ENCODE measurements at places on chromosomes 13 and 19. TPM values are rescaled to one million over a fixed set of nuclear protein-coding genes. Genes with fewer than 3 reads are reported as not detected.

ZNF90 gene
- total RNA-seq, result 5.4 TPM

PLA2G4C gene
- total RNA-seq, result 7.1 TPM

ANO8 gene
- 10.3 TPM for total RNA-seq

BSG gene
- total RNA-seq, result 231 TPM

- no peak for DNase-seq
- H3K27me3 ChIP-seq, result no peaks in the 10 kb centered on the region
- H3K4me1 ChIP-seq, result peaks cover 74% of the 10 kb centered on the region
- no peak overlapping the region for H3K4me3 ChIP-seq
- no peaks in the 10 kb centered on the region for H3K36me3 ChIP-seq
Measured at GRCh38 chr19:46373491-46374359, 26.8 kb downstream of the PPP5C start.

DNA sequence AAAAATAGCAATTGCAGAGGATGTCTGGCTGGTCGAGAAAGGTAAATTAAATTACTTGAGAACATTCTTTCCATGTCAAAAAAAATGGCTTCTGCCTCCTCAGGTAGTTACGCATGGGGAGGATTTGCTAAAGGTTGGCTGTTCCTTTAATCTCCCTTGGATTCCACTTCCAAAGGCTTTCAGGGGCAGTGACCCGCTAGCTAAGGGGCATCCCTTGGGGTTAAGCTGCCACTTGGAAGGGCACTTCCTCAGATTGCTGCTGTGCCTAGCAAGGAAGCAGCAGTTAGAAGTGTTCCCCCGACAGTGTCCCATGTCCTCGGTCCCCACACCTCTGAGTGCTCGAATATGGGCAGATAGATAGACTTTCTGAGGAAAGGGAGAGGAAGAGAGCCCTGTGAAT lies 108.5 kb downstream of the RGCC start:
- no peak overlapping the region for H3K4me3 ChIP-seq
- no peaks in the 10 kb centered on the region for H3K27me3 ChIP-seq
- H3K36me3 ChIP-seq, result no peaks in the 10 kb centered on the region
- H3K4me1 ChIP-seq, result peaks cover 29% of the 10 kb centered on the region

DNA sequence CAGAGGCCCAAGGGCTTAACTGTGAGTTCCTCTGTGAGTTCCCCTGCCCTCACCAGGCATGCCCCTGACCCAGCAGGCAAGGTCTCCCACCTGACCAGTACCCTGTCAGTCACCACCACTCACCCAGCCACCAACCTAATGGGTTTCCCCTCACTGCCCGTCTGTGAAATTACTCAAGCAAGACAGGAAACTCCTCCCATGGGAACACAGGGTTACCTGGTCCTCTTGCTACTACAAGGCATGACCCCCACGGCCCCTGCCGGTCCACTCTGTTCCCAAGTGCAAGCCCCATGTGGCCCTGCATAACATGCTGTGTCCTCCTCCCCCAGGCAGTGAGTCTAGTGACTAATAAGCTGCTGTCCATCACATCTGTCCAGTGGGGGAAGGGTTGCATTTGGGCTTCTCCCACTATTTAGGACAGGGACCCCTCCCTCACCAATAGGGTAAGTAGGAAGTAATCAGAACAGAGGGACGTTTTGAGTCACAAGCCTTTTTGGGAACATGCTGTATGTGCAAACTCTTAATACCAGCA lies 8.0 kb upstream of the DHRS12 start:
- H3K36me3 ChIP-seq, result no peaks in the 10 kb centered on the region
- no peak overlapping the region for H3K4me3 ChIP-seq
- H3K27me3 ChIP-seq, result no peaks in the 10 kb centered on the region
- H3K27ac ChIP-seq, result no peak overlapping the region

DNA sequence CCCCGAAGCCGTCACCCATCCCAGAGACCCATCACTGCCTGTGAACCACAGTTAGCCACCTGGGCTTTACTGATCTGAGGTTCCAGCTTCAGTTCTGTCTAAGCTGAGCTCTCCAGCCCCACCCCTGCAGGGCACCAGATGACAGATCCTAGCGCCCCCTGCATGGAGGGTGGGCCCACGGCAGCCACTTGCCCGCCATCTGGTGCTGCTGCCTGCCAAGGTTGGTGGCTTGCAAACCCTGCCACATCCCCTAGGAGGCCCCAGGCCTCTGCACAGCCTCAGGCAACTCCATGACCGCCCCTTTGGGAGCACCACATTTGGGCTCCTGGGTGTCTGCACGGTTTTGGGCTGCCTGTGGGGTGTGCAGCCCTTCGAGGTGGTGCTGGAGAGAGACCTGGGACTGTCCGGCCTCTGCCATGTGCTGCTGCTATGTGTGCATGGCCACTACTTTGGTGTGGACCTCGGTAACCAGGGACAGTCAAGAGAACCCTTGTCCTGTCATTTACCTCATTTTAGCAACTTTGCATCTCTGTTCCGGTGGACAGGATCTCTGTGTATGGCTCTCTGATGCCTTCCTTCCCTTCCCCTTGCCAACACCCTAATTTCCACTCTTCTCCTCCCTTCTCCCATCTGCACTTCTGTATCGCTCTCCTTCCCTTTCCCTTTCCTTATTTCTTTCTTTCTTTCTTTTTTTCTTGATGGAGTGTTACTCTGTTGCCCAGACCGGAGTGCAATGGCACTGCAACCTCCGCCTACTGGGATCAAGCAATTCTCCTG lies 17.4 kb upstream of the SDHAF1 start:
- H3K36me3 ChIP-seq, result no peaks in the 10 kb centered on the region
- H3K4me1 ChIP-seq, result no peaks in the 10 kb centered on the region
- H3K27ac ChIP-seq, result no peak overlapping the region
- no peak for DNase-seq
- H3K4me3 ChIP-seq, result no peak overlapping the region

- H3K27me3 ChIP-seq, result no peaks in the 10 kb centered on the region
- H3K4me1 ChIP-seq, result peaks cover 43% of the 10 kb centered on the region
- H3K27ac ChIP-seq, result peak overlapping the region; percentile 81
- no peak overlapping the region for H3K4me3 ChIP-seq
Measured at GRCh38 chr13:44903574-44903985, 85.7 kb downstream of the NUFIP1 start.

DNA sequence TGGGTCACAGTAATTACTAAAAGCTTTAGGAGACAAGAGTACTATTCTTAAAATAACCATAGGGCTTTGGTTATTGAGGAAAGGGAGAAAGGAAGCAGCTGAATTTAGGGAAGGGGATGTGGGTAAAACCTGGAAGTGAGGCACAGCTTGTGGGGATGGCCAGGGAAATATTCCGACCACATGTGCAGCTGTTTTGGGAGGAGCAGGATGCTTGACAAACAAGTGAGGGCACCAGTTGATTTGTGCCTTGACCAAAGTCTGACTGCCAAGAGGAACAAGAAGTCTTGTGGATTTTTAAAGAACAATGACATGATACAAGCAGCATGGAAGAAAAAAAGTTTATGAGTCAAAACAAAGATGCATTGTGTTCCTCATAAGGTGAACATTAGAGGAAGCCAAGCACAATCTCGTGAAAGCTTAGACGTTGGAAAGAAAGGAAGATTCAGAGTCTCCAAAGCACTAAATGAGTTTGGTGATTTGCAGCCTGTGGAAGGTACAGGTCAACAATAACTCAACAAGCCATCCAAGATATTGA lies 108.5 kb upstream of the GPC6 start:
- no peaks in the 10 kb centered on the region for H3K36me3 ChIP-seq
- H3K4me3 ChIP-seq, result no peak overlapping the region
- H3K27ac ChIP-seq, result no peak overlapping the region
- DNase-seq, result no peak

Measured in vagina (tissue), 2 donors.